ENCODE measurements at places on chromosomes 1 and 21. TPM values are rescaled to one million over a fixed set of nuclear protein-coding genes. Genes with fewer than 3 reads are reported as not detected.

Gene SPRR1A
- polyA plus RNA-seq = not detected

Gene UTS2
- polyA plus RNA-seq = not detected

Gene TFF2
- polyA plus RNA-seq = 1.0 TPM

DNA sequence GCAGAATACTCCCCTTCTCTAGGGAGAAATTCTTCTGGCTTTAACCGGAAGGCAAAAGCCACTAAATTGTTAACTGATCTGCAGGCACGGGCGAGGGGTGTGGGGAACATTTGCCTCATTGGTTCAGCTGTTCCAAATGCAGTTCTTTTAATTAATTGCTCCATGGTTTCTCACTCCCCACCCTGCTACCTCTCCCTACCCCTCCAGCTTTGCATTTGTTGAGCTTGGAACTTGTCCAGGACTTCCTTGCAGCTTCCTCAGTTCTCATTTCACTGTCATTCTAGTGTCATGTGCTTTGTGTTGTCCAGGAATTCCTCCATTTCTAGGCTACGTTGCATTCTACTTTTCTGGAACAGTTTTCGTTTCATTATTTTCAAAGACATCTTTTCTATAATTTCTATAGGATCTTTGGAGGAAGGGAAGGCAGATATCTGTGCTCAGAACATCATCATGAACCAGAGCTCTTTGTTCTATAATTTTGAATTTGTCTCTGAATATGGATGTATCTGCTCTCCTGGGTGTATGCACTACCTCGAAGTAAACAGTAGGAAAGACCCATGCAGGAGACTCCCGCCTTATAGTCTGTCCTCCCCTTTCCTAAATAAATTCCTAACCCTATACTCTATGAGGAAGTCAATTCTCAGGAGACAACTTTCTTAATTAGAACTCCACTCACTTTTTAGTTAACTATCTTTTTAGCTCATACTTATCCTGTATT is 132.4 kb upstream of the LMO4 start:
- H3K36me3 ChIP-seq = no peaks in the 10 kb centered on the region
- H3K4me3 ChIP-seq = no peak overlapping the region
- H3K27me3 ChIP-seq = peaks cover 3% of the 10 kb centered on the region
- H3K27ac ChIP-seq = no peak overlapping the region

GRCh38 chr1:236725668-236726067 is 39.4 kb downstream of the ACTN2 start:
- H3K4me3 ChIP-seq = no peak overlapping the region
- H3K36me3 ChIP-seq = no peaks in the 10 kb centered on the region
- DNase-seq = no peak
- H3K27me3 ChIP-seq = no peaks in the 10 kb centered on the region

GRCh38 chr1:165376041-165376810 is 19.7 kb upstream of the LMX1A start:
- H3K36me3 ChIP-seq = no peaks in the 10 kb centered on the region
- H3K4me3 ChIP-seq = no peak overlapping the region
- no peaks in the 10 kb centered on the region for H3K27me3 ChIP-seq
- H3K4me1 ChIP-seq = peaks cover 3% of the 10 kb centered on the region

All from liver (tissue), 10 donors.